ENCODE measurements at places on chromosomes 5 and 9.
A peak's percentile ranks its signal among the peaks of the same experiment; 100 is the strongest.

DNA sequence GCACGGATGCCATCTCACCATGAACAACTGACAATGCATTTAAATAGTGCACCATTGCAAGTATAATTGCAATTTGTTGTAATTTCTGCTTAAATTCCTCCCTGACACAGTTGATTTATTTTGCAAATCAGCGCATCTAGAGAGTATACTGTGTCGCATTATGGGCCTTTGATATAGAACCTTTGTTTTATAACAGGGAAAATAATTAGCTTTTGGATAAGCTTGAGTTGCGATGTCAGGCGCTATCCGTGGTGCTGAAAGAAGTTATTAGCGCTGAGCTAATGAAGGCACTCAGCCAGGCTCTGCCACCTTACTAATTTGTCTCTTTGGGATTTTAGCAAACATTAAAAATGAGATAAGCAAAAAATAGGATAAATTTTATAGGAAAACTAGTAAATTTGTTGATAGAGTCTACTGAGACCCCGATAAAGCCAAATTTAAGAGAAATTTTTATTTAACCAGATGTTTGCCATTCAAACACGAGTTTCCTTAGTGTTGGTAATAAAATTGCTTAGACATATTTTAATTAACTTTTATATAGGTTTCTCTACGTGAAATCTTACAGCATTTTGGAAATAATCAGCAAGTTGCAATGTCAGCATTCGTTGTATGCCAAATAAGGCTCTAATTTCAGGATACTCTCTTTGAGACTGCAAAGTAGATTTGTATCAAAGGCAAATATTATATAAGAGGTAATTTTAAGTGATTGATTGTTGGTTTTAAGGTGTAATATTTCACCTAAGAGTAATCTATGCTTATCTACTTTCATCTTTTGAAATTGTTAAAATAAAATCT lies 355.5 kb downstream of the TLR4 start:
- peak; percentile 54 for DNase-seq

GRCh38 chr5:143737062-143737461 lies 74.9 kb upstream of the HMHB1 start:
- no peak for DNase-seq

GRCh38 chr9:107222020-107222522 lies 61.0 kb upstream of the RAD23B start:
- DNase-seq, result no peak

GRCh38 chr9:38249587-38250210 lies 142.8 kb upstream of the ALDH1B1 start:
- DNase-seq, result no peak

DNA sequence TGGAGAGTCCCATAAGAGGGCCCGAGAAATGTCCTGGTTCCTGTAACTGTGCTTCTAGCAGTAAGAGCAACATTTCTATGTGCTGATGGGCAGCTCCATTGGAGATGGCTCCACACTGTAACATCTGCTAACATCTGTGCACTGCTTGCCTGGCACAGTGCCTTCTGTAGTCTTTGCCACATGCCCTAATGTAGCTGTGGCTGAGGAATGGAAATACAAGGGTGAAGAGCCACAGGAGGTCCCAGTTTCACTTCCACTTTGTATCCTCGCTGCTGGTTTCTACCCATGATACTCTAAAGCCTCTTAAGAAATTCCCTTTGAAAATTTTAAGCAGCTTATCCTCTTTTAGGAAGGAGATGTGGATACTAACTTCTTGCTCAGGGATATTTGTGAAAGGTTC lies 97.4 kb downstream of the HOMER1 start:
- peak; percentile 68 for DNase-seq

- DNase-seq, result no peak
Observed at GRCh38 chr9:123784518-123784917, 145.4 kb downstream of the DENND1A start.

GRCh38 chr5:1557114-1557873 lies 33.5 kb upstream of the LPCAT1 start:
- DNase-seq, result no peak

DNA sequence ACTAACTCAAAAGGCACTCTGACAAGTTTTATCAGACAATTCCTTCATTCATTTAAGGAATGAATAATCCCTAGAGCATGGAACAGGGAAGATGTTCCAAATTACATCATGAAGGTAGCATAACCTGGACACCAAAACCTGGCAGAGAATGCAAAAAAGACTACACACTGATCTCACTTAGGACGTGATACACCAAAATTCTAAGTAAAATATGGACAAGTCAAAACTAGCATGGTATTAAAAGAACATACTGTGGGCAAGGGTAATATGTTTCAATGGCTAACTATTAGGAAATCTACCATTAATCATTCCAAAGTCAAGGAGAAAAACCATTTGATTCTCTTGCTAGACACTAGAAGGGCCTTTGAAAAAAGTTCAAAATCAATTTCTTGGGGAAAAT lies 176.5 kb downstream of the HSPA4 start:
- DNase-seq, result no peak

DNA sequence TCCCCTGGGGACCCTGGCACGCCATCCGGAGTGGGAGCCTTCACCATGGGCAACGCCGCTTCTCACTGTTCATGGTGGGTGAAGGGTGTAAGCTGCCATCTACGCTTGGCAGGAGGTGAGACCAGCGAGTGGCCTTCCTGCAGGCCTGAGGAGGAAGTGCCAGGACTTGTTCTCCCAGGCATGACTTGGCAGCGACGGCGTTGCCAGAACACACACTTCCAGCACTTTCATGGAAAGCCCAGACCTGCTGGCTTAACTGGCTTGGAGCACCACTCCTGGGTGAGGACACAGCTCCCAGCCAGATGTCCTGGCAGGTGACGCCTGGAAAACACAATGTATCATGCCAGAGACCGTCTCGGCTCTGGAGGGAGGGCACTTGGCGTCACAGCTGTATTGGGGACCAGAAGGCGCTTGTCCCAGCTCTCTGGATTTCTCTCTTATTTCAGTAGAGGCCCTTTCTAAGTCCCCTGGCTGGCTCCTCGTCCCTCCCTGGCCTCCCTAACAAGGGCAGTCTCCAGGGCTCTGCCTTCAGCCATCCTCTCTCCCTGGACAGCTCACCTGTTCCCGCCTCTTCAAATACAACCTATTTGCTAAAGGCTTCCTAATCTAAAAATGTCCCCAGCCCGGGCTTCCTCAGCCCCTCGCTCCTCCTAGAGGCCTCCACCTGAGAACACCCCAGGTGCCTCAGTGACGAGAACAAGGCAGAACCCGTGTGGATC lies 188.3 kb downstream of the OLFM1 start:
- DNase-seq, result no peak

DNA sequence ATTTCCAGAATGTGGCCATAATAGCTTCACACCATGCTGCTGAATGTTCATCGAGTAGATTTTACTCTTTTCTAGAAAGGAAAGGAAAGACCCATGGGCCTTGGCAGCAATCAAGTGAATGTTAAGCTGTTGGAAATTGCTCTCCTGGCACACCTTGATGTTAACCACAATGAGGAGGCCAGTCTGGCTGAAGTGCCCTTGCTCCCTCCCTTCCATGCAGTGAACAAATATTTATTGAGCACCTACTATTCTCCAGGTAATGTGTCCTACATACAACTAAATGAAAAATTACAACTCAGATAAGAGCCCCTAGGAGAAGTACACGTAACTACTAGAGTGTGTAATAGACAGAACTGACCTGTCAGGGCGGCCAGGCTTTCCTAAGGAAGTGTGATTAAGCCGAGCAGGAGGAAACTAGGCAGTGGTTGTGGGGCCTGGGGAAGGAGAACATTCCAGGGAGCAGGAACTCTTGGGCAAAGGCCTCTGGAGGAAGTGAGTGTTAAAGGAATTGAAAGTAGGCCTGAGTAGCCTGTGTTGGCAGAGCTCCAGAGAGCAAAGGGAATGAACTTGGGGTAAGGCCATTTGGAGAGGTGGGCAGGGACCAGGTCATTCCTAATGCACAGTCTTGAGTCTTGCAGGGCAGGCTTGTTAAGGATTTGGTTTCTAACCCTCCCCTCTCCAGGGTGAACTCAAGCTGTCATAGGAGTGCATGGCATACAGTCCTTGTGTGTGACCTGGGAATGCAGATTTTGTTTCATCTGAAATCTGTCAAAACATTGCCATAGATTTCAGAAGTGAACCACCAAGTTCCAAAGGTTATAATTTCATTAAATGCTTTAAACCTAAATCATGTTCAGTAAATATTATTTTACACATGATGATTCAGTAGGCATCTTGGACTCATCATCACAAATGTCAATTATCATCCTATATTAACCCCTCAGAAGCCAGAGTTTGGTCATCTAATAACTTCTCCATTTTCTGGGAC lies 9.0 kb upstream of the ZSWIM6 start:
- DNase-seq, result peak; percentile 73

DNA sequence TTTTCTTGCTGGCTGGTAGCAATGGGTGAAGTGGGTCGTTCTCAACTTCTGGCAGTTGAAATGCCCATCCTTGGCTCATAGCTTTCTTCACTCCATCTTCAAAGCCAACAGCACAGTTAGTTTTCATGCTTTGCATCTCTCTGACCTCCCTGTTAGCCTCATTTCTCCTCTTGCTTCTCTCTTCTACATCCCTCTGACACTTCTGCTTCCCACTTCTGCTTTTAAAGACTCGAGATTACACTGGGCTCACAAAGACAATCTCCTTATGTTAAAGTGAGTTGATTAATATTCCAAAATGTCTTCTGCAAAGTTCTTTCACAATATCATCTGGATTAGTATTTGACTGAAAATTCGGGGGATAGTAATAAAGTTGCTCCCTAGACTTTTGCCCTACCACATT lies 684.8 kb upstream of the CCNG1 start:
- DNase-seq, result no peak

- DNase-seq, result no peak
Observed at GRCh38 chr5:104071887-104072286, 509.3 kb upstream of the NUDT12 start.

DNA sequence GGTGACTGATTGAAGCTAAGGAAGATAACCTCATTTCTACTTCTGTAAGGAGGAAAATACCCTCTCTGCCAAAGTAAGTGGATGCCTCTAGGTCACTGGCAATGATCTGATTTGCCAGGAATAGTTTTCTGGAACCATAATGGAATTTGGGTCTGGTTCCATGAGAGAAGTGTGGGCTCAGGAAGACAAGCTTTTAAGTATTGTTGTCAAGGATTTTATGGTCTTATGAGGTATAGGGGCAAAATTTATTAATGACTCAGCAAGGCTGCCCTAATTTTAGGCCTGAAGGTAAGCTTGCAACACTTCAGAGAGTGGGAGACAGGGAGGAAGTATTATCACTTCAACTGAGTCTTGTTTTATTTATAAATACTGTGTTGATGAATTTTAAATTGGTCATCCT lies 322.6 kb upstream of the ACTBL2 start:
- no peak for DNase-seq

DNA sequence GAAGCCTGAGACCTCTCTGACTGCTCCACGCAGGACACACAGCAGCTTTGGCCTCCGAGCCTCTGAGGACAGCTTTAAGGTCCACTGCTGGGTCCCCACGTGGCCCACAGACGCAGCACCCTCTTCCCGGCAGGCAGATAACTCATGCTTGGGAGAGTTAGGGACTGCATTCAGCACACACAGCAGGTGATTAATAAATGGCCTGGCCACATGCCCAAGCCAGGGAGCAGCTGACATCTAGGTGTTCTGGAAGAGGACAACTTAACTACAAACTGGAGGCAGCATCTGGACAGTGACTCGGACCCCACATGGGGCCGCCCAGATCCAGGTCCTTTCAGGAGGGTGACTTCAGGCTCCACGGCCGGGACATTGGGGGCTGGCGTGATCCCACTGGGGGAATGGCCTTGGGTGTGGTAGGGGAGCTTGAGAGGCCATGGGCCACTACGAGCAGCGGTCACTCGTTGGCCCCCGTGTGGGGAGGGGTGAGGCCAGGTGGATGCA lies 11.3 kb downstream of the NINJ1 start:
- no peak for DNase-seq

GRCh38 chr5:160697281-160697680 lies 154.7 kb downstream of the ATP10B start:
- no peak for DNase-seq

DNA sequence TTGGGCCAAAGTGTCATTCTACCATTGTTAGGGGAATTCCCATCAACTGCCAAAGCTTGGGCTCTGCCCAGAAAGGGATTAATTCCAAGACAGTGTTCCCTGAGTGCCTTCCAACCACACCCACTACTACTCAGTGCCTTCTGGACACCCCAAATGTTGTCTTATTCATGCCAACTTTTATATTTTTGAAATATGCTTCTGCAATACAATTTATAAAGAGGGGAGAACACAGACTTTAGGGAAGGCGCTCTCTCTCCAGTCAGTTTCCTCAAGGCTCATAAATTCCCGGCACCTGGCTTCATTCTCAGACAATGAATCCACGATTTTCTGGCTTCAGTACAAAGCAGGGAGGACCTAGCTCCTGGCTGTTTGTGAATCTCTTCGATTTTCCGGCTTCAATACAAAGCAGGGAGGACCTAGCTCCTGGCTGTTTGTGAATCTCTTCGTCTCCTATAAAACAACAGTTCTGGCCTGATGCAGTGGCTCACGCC lies 120.1 kb upstream of the MYO10 start:
- DNase-seq, result no peak

DNA sequence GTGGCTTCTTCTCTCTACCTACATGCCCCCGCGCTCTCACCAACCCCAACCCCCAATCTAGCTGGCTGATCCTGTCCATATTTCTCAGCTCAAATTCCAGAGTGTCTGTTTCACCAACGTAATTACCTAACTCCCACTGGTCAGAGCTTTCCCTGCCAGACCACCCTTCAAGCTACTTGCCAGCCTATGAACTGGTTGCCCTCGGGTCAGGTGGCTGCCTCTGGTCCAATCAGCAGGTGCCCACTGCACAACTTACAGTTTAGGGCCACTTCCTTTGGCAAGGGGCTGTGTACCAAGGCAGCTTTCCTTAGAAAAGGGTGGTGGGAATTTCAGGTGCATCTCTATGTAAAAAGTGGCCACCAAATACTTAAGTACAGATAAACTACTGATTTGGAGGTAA lies 92.2 kb upstream of the SLC30A5 start:
- DNase-seq, result no peak

- no peak for DNase-seq
Observed at GRCh38 chr5:162078805-162079204, 11.2 kb downstream of the GABRG2 start.

GRCh38 chr5:113437111-113437510 lies 2.3 kb upstream of the TSSK1B start:
- no peak for DNase-seq

DNA sequence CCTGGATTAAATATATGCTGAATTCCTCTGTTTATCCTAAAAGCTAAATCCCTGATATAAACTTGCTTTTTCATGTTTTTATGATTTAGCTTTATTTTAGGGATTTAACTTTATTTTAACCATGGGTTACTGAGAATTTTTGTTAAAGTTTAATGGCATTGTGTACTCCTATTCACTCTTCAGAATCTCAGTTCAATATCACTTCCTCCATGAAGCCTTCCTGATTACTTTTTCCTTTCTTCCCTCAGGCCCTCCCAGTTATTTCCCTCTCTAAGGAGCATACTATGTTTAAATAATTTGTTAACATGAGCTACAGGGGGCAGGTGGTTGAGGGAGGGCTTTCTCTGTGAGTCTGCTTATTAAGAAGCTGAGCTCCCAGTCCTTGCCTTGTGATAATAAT lies 149.9 kb downstream of the MTX3 start:
- DNase-seq, result no peak

GRCh38 chr9:117664419-117664818 lies 39.8 kb upstream of the TLR4 start:
- DNase-seq, result no peak

GRCh38 chr5:40976041-40976440 lies 66.7 kb downstream of the C7 start:
- DNase-seq, result no peak
